ENCODE measurements at places on chromosomes 2 and 18. TPM values are rescaled to one million over a fixed set of nuclear protein-coding genes. Genes with fewer than 3 reads are reported as not detected.
A peak's percentile ranks its signal among the peaks of the same experiment; 100 is the strongest.

DNA sequence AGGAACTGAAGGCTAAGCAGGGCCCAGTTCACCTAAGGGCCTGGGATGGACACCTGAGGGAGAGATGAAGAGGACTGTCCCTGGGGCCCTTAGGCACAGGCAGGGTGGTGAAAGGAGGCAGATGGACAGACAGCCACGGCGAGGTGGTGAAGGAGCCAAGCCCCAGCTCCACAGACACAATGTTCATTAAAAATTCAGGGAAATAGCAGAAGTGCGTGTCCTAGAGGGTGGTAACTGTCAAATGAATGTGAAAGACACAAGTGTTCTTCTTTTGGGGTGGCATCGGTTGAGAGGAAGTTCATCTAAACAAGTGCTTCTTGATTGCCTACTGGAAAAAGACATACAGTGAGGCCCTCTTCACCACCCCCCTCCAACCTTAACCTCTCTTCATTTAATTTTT, 76.2 kb upstream of the SIX2 start:
- DNase-seq: no peak

- no peak for DNase-seq
Observed at GRCh38 chr2:199329031-199329430, 128.7 kb downstream of the SATB2 start.

DNA sequence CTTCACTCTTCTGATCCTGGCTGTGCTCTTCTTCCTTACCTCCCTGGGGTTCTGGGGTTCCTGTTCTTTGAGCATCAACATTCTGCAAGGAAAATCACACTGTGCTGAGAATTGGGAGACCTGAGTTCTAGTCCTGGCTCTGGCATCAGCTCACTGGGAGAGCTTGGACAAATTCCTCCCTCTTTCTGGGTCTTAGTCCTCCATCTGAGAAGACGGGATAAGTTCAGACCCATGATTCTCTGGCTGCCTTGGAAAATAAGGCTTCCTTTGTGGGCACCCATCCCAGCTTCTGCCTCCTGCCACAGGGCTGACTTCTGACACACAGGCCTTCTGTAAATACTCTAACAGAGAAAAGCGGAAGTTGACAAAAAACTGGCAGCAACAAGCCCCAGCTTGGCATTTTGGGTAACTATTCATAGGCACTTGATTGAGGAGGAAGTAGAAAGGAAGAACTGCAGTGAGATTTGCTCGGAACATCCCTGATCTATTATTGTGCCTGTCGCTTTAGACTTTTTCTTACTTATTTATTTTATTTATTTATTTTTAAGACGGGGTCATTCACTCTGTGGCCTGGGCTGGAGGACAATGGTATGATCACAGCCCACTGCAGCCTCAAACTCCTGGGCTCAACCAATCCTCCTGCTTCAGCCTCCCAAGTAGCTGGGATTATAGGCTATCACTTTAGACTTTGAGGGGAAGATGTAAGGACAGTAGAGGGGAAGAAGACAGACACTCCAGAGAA, 7.9 kb downstream of the PCBP1 start:
- DNase-seq: no peak

GRCh38 chr2:159217676-159218075, 68.8 kb downstream of the WDSUB1 start:
- DNase-seq: no peak

GRCh38 chr2:180652794-180653193, 327.6 kb upstream of the UBE2E3 start:
- no peak for DNase-seq

DNA sequence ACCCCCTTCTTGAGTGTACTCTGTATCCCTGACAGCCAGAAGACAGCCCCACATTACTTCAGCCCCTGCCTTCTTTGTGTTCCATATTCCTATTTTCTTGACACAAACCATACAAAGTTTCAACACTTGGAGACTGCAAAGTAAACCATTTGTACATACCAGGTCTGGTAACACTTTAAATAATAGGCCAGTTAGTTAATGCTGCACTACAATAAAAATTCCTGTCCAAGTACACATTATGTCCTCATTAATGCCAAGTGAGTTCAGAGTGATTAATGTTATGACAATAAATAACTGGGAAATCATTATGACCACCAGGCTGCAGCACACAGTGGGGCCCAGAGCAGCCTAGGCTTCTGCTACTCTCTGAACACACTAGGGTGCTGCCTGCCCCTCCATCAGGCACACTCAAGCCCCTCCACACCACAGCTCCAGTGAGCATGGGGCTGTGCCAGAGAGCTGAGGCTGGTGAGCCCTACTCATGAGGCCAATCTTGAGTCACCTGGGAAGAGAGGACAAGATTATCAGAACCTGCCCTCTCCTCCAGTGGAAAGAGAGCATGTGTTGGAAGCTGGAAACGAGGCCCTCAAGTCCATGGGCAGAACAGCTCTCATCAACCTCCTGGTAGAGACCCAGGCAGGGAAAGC, 138.7 kb downstream of the TTC32 start:
- no peak for DNase-seq

DNA sequence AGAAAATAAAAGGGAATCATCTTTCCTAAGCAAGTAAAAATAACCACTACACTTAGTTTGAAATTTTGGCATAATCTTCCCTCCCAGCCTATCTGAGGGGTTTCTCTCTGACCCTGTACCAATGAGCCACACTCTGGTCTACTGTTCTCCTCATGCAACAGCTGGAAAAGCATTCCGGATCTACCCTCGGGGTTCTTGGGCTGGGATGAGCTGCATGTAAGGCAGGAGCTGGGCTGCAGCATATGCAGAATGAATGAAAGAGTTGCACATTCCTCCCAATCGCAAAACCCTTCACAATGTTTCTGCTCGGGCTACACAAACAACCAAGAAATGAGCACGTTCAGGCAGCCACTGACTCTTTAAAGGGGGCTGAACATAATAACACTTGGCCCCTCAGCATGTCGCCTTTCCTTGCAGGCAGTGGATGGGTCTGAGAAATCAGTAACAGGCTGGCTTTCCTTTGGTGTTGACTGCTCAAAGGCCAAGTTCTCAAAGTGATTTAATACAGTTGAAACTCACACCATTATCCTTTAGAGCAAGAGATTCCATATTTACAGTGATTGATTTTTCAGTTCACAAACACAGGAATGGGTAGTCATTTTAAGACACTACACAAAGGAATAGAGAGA, 180.4 kb upstream of the ZFP36L2 start:
- DNase-seq: no peak

- no peak for DNase-seq
Observed at GRCh38 chr2:223886726-223887125, 49.3 kb upstream of the AP1S3 start.

GRCh38 chr18:61893309-61893970, 633 bp upstream of the RNF152 start:
- DNase-seq: peak; percentile 68

DNA sequence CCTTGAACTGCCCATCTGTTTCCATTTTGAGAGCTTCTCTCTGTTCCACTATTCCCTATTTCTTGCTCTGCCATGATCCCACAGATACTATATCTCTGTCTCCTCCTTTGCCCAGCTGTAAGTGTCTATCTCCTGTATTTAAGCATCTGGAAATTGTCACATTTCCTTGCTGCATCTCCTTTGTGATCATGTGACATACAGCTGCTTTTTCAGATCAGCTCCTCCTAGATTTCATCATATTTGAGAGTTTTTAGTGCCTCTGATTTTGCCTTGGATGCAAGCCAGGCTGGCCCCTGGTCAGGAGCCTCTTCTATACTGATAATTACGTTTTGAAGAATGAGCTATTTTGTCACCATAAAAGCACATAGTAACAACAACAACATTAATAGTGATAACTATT, 131.7 kb upstream of the TNP1 start:
- no peak for DNase-seq

- no peak for DNase-seq
Observed at GRCh38 chr18:37254236-37254754, 311.3 kb downstream of the CELF4 start.

GRCh38 chr2:64812285-64812684, 158.6 kb upstream of the SERTAD2 start:
- DNase-seq: no peak

Gene RHOB
- 300 TPM for total RNA-seq

DNA sequence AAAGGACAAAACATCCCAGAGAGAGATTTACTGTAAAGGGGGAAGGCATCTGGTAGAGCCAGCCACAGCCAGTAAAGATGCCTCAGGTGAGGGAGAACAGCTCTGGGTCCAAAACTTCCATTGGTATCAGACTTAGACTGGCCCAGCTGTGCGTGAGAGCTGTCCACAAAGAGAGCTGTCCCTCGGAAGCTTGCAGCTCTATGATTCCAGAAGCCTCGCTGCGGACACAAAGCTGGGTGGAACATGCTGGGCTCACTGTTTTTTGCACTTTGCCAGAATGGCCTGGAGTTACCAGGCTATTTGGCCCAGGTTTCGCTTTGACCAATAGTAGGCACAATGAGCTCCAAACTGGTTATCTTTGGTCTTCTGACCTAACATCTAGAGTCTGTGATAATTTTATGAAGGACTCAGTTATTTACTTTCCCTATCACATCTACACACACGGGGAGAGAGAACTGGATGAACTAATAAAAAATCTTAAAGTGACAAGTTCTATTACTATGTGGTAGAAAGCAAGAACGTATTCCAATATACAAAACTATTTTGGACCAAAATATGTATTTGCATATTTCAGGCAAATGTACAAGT, 101.9 kb downstream of the DNER start:
- no peak for DNase-seq

- no peak for DNase-seq
Observed at GRCh38 chr2:7324706-7325105, 407.5 kb downstream of the RNF144A start.

Gene RNF125
- total RNA-seq: 2.0 TPM

DNA sequence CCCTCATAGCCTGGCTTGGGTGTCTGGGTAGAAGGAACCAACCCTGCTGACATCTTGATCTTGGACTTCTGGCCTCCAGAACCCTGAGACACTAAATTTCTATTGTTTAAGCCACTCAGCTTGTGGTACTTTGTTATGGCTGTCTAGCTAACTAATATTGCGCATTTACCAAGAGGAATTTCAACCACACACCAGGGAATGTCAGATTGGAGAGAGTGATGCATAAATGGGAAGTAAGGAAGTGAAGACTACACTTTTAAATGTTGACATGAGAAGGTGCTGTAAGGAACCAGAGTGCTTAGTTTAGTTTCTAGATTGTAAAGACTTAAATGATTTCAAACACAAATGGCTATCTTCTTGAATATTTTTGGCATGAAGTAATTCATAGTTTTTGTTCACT, 98.9 kb upstream of the ITGB6 start:
- DNase-seq: no peak

DNA sequence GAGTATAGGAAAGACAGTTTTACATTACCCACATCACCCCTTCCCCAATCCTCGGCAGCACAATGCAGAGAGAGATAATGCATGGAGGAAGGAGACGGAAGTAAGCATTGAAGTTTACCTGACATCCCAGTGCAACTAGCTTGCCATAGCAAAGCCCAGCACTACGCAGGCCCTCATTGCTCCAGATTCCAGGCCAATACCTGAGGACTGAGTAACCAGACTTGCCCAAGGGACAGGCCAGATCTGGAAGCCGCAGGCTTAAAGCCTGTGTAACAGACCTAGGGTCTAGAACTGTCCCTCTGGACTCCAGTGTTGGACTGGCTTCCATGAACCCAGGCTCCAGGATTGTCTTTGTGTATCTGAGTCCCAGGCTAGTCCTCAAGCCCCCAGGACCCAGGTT, 17.6 kb downstream of the SERPINB4 start:
- DNase-seq: no peak

GRCh38 chr2:227219312-227220105, 55.1 kb downstream of the COL4A3 start:
- DNase-seq: no peak

- no peak for DNase-seq
Observed at GRCh38 chr2:61338447-61338846, 132.4 kb downstream of the USP34 start.

- no peak for DNase-seq
Observed at GRCh38 chr2:12493031-12493513, 223.7 kb upstream of the TRIB2 start.

DNA sequence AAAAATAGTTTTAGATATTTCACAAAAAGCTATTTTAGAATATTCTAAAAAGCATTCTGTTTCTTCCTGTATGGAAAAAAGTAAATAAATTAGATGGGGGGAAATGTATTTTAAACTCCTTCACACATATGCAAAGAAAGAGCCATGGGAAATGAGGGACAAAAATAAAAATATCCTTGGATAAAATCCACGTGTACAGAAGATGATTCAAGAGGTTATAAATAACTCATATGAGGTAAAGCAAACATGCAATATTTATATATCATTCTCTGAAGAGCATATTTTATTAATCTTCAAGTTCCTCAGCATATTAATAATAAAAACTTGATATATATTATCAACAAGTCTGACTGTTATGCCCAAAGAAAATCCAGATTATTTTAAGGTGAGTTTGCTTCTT, 8.8 kb upstream of the GFPT1 start:
- no peak for DNase-seq

GRCh38 chr2:181944914-181945291, 40.8 kb upstream of the PPP1R1C start:
- no peak for DNase-seq

DNA sequence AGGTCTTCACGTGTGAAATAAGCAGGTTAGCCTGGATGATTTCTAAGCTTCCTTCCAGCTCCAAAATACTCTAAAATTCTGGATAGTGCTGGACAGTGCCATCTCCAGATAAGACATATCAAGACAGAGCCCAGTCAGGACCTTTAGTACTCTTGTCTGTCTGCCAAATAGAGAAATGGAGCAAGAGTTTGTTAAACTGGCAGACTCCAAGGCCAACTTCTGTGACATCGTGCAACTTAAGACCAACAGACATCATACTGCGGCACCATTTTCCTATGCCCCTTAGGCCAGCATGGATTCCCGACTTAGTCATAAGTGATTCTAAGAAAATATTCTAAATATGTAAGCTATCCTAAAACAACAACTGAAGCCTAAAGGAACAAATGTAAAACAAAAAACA, 118.6 kb downstream of the RBMS1 start:
- DNase-seq: no peak

DNA sequence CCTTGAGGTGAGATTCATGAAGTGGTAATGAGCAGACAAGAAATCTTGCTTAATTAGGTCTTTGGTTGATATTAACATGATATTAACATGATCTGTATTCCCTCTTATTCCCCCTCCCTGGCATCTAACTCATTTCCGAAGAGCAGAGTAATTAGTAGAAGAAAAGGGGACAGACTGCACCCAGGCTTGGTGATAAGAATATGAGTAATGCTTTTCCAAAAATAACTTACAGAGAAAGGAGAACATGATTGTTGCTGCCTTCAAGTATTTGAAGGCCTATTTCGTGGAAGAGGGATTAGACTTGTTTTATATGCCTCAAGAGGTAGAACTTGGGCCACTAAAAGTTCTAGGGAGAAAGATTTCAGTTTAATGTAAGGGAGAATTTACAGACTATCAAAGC, 130.6 kb upstream of the ATP5MC3 start:
- DNase-seq: no peak

DNA sequence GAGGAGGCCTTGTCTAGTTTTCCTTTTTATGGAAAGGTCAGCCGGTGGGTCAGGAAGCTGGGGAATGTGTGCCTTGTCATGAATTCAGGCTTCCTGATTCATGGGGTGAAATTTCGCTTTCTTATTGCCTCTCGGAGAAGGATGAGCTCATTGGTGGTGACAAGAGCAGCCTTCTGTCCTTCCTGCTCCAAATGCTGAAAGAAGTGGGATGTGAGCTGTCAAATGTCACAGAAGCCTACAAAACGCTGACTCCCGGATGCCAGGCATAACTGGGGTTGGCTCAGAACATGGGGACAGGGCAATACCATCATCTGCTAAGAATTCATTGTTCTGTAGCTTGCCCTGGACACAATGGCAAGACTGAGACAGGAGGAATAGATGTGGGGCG, 55.8 kb upstream of the FAM136A start:
- DNase-seq: no peak

Gene XIRP2
- total RNA-seq: 0.41 TPM

- DNase-seq: no peak
Observed at GRCh38 chr2:214889301-214889700, 79.8 kb upstream of the BARD1 start.

Measured in frontal cortex (tissue), 4 donors.